ENCODE measurements at places on chromosomes 12 and 14.

DNA sequence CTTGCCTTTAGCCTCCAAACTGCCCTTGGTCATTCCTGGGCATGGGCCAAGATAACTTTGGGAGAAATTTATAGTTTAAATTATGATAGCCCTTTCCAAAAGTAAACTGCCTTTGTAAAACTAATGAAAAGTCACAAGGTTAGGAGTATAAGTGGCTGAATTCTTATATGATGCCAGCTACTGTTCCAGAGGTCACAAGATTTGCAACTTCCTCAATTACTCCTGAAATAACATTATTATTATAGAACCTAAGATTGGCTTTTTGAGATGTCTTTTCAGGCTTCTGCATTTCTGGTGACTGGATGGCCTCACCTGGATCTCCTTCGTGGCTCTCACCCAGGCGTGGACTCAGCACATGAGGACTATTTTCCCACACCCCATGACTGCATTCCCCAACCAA is 55.0 kb downstream of the OSBPL8 start:
- no peaks in the 10 kb centered on the region for H3K4me1 ChIP-seq
- H3K4me3 ChIP-seq = no peak overlapping the region
- DNase-seq = no peak
- no peak overlapping the region for H3K27ac ChIP-seq

- H3K27ac ChIP-seq = peak overlapping the region; percentile 67
- H3K27me3 ChIP-seq = no peaks in the 10 kb centered on the region
These were observed 34.1 kb upstream of the FZD10 start for GRCh38 chr12:130127912-130128789.

GRCh38 chr12:28192125-28192524 is 1.9 kb downstream of the CCDC91 start:
- peaks cover 9% of the 10 kb centered on the region for H3K36me3 ChIP-seq
- H3K27me3 ChIP-seq = no peaks in the 10 kb centered on the region
- H3K4me1 ChIP-seq = peaks cover 12% of the 10 kb centered on the region
- H3K4me3 ChIP-seq = no peak overlapping the region
- H3K27ac ChIP-seq = peak overlapping the region; percentile 97
- DNase-seq = no peak

- DNase-seq = no peak
- no peaks in the 10 kb centered on the region for H3K27me3 ChIP-seq
- H3K36me3 ChIP-seq = no peaks in the 10 kb centered on the region
- H3K4me1 ChIP-seq = no peaks in the 10 kb centered on the region
- H3K27ac ChIP-seq = no peak overlapping the region
These were observed 46.9 kb upstream of the FAM181A start for GRCh38 chr14:93880021-93880820.

GRCh38 chr12:53221203-53222080 is 10.6 kb downstream of the RARG start:
- DNase-seq = peak; percentile 39
- H3K36me3 ChIP-seq = no peaks in the 10 kb centered on the region
- H3K27me3 ChIP-seq = no peaks in the 10 kb centered on the region
- peaks cover 5% of the 10 kb centered on the region for H3K4me1 ChIP-seq
- H3K4me3 ChIP-seq = peak overlapping the region; percentile 53

- no peak for DNase-seq
- H3K4me1 ChIP-seq = peaks cover 3% of the 10 kb centered on the region
- H3K27me3 ChIP-seq = no peaks in the 10 kb centered on the region
- H3K36me3 ChIP-seq = no peaks in the 10 kb centered on the region
- H3K4me3 ChIP-seq = no peak overlapping the region
These were observed 315.9 kb downstream of the BMP4 start for GRCh38 chr14:53640695-53641094.

DNA sequence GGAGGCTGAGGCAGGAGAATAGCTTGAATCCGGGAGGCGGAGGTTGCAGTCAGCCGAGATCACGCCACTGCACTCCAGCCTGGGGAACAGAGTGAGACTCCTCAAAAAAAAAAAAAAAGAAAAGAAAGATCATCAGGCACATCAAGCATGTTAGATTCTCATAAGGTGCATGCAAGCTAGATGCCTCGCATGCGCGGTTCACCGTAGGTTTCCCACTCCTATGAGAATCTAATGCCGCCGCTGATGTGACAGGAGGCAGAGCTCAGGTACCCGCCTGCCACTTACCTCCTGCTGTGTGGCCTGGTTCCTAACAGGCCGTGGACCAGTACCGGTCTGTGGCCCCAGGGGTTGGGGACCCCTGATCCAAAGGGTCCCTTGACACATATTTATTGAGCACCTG is 7.0 kb downstream of the ACVR1B start:
- H3K27ac ChIP-seq = no peak overlapping the region
- H3K4me1 ChIP-seq = peaks cover 29% of the 10 kb centered on the region
- H3K36me3 ChIP-seq = no peaks in the 10 kb centered on the region
- no peak for DNase-seq
- H3K4me3 ChIP-seq = no peak overlapping the region
- no peaks in the 10 kb centered on the region for H3K27me3 ChIP-seq

DNA sequence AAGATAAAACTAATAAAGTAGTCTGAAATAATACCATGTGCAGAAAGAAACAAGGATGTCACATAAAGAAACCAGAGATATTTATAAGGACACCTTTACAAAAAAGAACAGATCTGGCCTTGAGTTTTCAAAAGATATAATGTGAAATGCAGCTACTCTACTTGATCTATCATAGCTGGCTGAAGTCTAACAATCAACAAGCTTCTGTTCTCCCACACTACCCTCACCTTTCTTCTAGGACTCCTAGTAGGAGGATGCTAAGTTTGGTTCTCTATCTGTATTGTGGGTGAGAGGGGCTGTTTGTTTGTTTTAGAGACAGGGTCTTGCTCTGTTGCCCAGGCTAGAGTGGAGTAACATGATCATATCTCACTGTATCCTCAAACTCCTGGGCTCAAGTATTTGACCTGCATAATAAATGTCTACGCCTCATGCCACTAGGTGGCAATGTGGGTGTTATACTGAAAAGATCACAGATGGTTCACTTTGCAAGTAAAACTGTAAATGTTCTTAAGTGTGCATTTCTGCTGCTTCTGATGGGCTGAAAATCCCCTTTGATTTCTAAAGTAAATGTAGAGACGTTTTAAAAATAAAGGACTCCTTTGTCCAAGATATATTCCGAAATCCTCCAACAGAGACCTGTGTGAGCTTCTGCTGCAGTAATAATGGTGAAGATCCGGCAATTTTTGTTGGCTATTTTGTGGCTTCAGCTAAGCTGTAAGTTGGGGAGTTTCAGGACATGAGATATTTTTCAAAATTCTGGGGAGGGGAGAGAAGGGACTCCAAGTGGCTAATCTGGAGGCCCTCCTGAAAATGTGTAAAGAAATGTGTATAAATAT is 269.3 kb downstream of the DAD1 start:
- H3K36me3 ChIP-seq = no peaks in the 10 kb centered on the region
- no peak overlapping the region for H3K4me3 ChIP-seq
- no peak overlapping the region for H3K27ac ChIP-seq
- H3K4me1 ChIP-seq = peaks cover 3% of the 10 kb centered on the region
- H3K27me3 ChIP-seq = no peaks in the 10 kb centered on the region

- H3K27me3 ChIP-seq = no peaks in the 10 kb centered on the region
- H3K36me3 ChIP-seq = no peaks in the 10 kb centered on the region
- H3K4me3 ChIP-seq = no peak overlapping the region
- no peak for DNase-seq
- no peak overlapping the region for H3K27ac ChIP-seq
These were observed 17.7 kb upstream of the CCDC91 start for GRCh38 chr12:28172434-28173030.

DNA sequence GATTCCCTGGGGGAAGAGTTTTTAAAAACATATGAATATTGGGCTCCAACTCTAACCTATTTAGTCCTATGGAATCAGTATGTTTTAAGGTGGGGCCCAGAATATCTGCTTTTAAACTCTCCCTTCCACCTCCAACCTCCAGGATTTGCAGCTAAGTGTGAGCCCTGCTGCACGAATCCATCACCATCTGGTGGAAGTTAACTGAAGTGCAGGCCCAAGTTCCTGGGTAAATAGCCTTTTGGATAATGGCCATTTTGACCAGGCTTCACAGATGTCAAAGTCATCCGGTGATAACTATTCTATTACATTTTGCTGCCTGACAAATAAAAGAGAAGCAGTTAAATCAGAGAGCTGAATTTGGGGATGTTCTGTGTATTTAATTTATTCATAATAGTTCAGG is 58.1 kb upstream of the RMST start:
- H3K4me3 ChIP-seq = no peak overlapping the region
- no peak for DNase-seq
- H3K4me1 ChIP-seq = no peaks in the 10 kb centered on the region
- H3K27me3 ChIP-seq = no peaks in the 10 kb centered on the region

- H3K27me3 ChIP-seq = no peaks in the 10 kb centered on the region
- H3K27ac ChIP-seq = no peak overlapping the region
- DNase-seq = no peak
- no peaks in the 10 kb centered on the region for H3K36me3 ChIP-seq
These were observed 117.3 kb downstream of the ERC1 start for GRCh38 chr12:1108276-1108675.

DNA sequence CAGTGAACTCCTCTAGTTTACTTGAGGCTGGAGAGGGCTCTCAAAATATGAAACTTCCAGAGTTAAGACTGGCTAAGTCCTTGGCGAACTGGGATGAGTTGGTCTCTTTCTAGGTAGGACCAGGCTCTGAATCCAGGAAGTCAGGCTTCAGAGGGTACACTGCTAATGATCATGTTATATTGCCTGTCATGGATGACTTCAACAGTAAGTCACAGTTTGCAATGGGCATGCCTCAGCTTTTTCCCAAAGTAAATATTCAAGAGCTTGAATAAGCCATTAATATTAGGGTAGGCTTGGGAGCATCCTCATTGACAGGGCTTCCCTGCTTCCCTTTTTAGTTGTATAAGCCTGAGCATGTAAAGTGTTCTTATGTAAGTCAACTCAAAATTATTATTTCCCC is 61.7 kb upstream of the PTHLH start:
- H3K27ac ChIP-seq = no peak overlapping the region
- no peaks in the 10 kb centered on the region for H3K4me1 ChIP-seq
- H3K27me3 ChIP-seq = no peaks in the 10 kb centered on the region
- no peak overlapping the region for H3K4me3 ChIP-seq
- no peaks in the 10 kb centered on the region for H3K36me3 ChIP-seq
- no peak for DNase-seq

GRCh38 chr12:131828671-131829355 is 620 bp downstream of the MMP17 start:
- H3K36me3 ChIP-seq = no peaks in the 10 kb centered on the region
- peak overlapping the region; percentile 78 for H3K4me3 ChIP-seq
- peak overlapping the region; percentile 76 for H3K27ac ChIP-seq
- no peak for DNase-seq
- peaks cover 4% of the 10 kb centered on the region for H3K4me1 ChIP-seq

DNA sequence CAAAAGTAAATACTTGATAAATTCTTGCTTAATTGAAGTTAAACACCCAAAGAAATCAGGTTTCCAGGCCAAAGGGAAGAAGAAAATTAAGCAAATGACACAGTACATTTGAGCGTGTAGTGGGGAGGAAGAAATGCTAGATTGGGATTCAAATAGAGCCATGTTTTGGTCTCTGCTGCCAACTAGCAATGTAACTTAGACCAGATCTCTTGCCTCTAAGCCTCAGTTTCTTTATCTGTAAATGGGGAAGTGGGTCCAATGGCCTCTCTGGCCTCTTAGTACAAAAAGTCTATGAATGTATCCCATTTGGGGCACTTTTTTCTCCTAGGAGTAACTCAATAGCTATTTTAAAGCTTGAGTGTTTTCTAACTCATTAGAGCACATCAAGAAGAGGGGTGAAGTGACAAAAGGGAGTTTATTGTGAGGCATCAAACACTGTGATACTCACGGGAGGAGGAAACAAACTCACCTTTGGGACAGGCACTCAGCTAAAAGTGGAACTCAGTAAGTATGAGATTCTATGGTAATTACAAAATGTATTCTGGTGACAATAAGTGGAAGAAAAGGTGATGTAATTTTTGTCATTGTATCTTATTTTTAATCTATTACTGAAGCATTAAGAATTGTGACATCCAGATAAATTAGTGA is 55.8 kb downstream of the DAD1 start:
- H3K4me3 ChIP-seq = no peak overlapping the region
- no peaks in the 10 kb centered on the region for H3K36me3 ChIP-seq
- H3K27me3 ChIP-seq = no peaks in the 10 kb centered on the region
- peaks cover 18% of the 10 kb centered on the region for H3K4me1 ChIP-seq
- no peak for DNase-seq

DNA sequence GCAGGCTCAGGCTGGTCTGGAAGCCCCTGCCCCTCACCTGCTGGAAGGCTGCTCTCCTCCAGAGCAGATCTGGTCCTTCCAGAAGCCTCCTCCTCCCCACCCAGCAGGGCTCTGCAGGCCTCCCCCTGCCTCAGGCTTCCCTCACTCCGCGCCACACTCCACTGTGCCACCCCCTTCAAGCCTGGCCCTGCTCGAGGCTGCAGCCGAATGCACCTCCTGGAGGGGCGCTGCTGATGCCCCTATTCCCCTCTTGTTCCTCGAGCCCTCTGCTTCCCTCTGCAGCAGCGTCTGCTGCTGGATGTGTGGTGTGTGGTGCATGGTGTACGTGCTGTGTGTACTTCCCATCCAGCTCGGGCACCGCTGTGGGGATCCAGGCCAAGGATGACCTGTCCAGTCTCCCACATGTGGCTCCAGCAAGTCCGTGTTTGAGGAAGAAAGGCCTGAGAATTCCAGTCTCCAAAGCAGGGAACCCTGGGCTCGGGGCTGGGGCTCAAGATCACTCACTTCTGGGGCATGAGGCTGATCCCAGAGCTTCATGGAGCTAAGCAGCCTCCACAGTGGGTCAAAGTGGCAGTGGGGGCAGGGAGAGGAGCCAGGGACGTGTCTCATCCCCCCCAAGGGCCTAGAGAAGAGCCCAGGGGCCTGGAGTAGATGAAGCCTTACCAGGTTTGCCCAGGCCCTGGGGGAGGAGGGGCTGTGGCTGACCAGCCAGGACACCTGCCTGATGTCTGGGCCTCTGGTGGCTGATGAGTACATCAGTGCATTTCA is 136.0 kb upstream of the C14orf180 start:
- H3K4me1 ChIP-seq = no peaks in the 10 kb centered on the region
- no peak for DNase-seq
- H3K27me3 ChIP-seq = no peaks in the 10 kb centered on the region
- no peak overlapping the region for H3K27ac ChIP-seq
- H3K36me3 ChIP-seq = no peaks in the 10 kb centered on the region

DNA sequence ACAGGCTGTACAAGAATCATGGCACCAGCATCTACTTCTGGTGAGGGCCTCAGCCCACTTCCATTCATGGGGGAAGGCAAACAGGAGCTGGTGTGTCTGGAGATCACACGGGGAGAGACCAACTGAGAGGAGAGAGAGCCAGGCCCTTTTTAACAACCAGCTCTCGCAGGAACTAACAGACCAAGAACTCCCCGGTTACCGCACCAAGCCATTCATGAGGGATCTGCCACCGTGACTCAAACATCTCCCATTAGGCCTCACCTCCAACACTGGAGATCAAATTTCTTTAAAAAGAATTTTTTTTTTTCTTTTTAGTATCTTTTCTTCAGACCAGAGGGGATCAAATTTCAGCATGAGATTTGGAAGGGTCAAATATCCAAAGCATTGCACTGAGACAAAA is 16.7 kb upstream of the AQP2 start:
- H3K4me1 ChIP-seq = no peaks in the 10 kb centered on the region
- H3K36me3 ChIP-seq = no peaks in the 10 kb centered on the region
- H3K27me3 ChIP-seq = no peaks in the 10 kb centered on the region
- no peak overlapping the region for H3K27ac ChIP-seq

- no peaks in the 10 kb centered on the region for H3K36me3 ChIP-seq
- H3K27me3 ChIP-seq = no peaks in the 10 kb centered on the region
- no peak overlapping the region for H3K27ac ChIP-seq
These were observed 7.2 kb upstream of the PIK3C2G start for GRCh38 chr12:18254081-18254480.
